ENCODE measurements at places on chromosomes 4 and X. TPM values are rescaled to one million over a fixed set of nuclear protein-coding genes. Genes with fewer than 3 reads are reported as not detected.

Gene GSX2
- not detected for total RNA-seq

Gene OGT
- total RNA-seq: 113 TPM

Gene FGFR3
- total RNA-seq: 118 TPM

Gene PPA2
- total RNA-seq: 148 TPM

Gene PLXNA3
- 11.3 TPM for total RNA-seq

Gene COL4A6
- total RNA-seq: 26.9 TPM

Gene OPRPN
- total RNA-seq: not detected

Gene CFI
- total RNA-seq: 2.9 TPM

Gene DCAF12L2
- 0.24 TPM for total RNA-seq
